Substantia nigra (tissue), 51 donors: ENCODE measurements at places on chromosomes 6 and 20.

DNA sequence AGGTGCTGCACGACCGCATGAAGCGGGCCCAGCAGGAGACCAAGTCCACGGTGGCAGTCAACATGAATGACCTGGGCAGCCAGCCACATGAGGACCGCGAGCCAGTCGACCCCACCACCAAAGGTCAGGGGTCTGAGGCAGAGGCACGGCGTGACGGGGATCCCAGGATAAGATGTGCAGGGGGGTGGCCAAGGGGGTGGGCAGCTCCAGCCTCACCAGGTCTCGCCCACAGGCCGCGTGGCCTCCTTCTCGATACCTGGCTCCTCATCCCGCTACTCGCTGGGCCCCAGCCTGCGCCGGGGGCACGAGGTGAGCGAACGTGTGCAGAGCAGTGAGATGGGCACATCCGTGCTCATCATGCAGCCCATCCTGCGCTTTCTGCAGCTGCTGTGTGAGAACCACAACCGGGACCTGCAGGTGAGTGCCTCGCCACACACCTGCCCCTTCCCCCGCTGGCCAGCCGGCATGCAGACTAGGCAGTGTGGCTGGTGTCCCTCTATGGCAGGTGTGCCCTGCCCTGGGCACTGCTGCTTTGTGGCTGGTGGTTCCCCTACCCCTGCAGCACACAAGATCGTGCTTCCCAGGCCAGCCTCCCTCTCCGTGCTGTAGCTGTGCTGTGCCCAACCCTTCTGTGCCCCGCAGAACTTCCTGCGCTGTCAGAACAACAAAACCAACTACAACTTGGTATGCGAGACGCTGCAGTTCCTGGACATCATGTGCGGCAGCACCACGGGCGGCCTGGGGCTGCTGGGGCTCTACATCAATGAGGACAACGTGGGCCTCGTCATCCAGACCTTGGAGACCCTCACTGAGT, 25.9 kb downstream of the UQCC2 start:
- no peak for DNase-seq

GRCh38 chr20:10898552-10898951, 224.8 kb upstream of the JAG1 start:
- no peak for DNase-seq

- DNase-seq, result no peak
Measured at GRCh38 chr20:45813489-45813888, 1.0 kb downstream of the UBE2C start.

DNA sequence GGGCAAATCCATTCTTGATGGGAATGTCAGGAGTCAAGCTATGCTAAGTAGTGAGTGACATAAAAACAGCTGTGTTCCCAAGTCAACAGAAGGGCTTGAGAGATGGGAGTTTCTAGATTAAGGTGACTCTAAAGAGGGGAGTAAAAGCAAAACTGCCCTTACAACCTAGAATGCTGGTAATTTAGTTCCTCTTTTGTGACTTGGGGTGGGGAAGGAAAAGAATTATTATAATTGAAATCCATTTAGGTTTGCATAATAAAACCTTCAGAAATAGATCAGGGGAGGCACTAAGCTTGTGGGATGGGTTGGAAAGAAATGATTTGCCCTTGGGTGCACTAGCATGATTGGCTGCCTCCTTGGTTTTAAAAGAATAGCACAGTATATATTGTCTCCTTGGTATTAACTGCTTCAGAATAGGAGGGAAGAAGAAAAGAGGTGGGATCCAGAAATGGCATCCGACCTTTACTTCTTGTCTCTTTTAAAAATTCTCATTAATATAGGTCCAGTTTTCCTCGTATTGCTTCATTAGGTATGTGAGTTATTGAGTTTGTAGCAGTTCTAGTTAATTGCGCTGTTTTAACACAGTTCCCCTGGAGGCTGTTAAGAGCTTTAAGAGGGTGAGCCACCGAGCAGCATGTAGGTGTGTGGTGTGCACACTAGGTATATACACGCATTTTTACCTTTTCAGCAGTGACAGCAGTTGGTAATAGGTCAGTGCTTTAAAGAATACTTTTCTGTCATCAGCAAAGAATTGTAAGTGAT, 95.3 kb upstream of the VSTM2L start:
- no peak for DNase-seq

- no peak for DNase-seq
Measured at GRCh38 chr6:31794294-31794865, 1.2 kb downstream of the VARS1 start.

GRCh38 chr20:2394411-2395055, 13.8 kb downstream of the TGM6 start:
- DNase-seq, result no peak

GRCh38 chr6:80592436-80592835, 486.0 kb downstream of the BCKDHB start:
- no peak for DNase-seq

- no peak for DNase-seq
Measured at GRCh38 chr6:144150710-144151657, 667 bp downstream of the STX11 start.
